NCI-H1436 treated with DMSO at 0.1 percent for 48 hours (cell line): ENCODE measurements at places on chromosomes 1 and 21.

- no peak for DNase-seq
Measured at GRCh38 chr21:15423676-15424445, 305.9 kb upstream of the USP25 start.

GRCh38 chr21:45522986-45523385 is 19.3 kb downstream of the SLC19A1 start:
- no peak for DNase-seq

- DNase-seq, result no peak
Measured at GRCh38 chr1:169577981-169578738, 8.1 kb downstream of the F5 start.

DNA sequence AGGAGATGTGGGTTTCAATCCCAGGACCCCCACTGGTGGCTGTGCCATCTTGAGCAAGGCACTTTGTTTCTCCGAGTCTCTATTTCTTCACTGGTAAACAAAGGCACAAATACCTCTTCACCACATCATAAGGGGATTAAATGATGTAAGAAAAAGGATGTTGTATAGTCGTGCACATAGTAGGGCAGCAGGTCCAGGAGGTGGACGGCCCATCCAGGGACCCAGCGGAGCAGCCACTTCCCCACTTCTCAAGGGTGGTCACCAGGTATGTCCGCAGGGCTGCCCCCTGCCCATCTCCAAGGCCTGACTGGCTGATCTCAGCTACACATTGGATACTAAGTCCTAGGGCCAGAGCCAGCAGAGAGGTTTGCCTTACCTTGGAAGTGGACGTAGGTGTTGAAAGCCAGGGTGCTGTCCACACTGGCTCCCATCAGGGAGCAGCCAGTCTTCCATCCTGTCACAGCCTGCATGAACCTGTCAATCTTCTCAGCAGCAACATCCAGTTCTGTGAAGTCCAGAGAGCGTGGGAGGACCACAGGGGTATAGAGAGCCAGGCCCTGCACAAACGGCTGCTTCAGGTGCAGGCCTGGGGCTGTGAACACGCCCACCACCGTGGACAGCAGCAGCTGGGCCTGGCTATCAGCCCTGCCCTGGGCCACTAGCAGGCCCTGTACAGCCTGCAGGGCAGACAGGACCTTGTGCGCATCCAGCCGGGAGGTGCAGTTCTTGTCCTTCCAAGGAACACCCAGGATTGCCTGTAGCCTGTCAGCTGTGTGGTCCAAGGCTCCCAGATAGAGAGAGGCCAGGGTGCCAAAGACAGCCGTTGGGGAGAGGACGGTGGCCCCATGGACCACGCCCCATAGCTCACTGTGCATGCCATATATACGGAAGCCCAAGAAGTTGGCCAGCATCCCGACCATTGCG is 4.0 kb downstream of the AGT start:
- no peak for DNase-seq

DNA sequence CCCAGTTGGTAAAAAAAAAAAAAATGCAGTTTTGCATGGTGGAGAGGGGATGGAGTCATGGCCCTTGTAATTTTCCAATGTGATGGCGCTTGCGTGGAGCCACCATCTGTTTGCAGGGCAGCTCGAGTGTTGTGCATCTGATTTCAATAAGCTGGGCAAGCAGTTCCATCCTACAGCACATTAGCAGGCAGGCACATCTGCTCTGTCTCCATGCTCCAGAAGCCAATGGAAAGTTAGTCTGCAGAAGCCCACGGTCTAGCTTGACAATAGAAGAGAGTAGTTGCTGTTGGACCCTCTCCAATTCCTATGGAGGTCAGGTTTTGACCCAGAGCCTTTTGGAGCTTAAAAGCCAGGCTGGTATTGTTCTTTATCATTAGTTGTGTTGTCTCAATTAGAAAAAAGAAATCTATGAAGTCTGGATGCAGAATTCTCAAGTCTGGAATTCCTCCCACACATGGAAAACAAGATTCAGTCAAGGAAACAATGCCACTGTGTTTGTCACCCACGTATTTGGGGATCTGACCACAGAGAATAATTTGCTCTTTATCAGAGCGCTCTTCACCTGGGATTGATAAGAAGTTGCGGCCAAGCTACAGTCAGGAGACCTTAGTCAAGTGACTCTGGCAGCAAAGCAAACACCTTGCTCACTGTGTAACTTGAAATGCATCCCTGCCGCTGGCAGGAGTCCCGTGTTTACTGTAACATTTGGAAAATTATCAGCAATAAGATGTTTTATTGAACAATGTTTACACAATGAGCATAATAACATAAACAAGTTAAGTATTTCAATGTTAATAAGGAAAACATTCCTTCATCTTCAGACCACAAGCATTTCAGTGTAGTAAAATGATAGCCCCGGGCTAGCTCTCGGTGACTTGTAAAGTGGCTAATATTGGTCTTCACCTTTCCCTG is 20.7 kb downstream of the NGF start:
- no peak for DNase-seq

DNA sequence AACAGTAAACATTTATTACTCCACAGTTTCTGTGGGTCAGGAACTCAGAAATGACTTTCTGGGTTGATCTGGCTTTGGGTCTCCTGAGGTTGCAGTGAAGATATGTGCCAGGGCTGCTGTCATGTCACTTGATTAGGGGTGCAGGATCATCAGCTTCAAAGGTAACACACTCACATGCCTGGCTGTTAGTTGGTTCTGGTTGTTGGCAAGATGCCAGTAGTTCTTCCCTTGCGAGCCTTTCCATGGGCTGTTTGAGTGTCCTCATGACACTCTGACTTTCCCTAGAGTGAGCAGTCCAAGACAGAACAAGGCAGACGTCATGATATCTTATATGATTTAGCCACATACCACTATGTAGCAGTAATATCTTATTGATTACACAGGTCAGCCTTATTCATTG is 1.8 kb downstream of the SWT1 start:
- no peak for DNase-seq

- DNase-seq, result no peak
Measured at GRCh38 chr1:114023377-114023776, 44.1 kb downstream of the OLFML3 start.

GRCh38 chr1:87426463-87427249 is 98.0 kb downstream of the LMO4 start:
- no peak for DNase-seq

GRCh38 chr1:236808564-236809130 is 13.6 kb downstream of the MTR start:
- DNase-seq, result no peak

GRCh38 chr1:85857991-85858390 is 149.8 kb upstream of the ZNHIT6 start:
- no peak for DNase-seq

- no peak for DNase-seq
Measured at GRCh38 chr1:78475888-78476610, 14.7 kb upstream of the PTGFR start.

DNA sequence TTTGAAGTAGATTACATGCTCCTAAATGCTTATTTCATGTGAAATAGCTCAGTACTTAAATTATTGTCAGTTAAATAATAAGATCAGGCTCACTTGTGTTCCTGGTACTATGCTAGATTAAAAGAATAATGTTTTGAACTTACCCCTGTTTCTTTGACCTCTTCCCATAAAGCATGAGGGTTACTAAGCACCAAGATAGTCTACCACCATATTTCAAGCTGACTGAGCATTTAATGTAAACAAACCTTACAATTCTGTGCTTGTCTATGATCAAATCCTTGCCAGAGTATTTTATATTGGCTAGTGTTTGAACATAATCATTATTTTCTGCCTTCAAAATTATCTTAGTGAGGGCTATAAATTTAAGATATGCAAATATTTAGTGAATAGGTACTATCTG is 98.1 kb downstream of the LHX9 start:
- DNase-seq, result no peak

GRCh38 chr1:209769171-209769904 is 13.5 kb downstream of the TRAF3IP3 start:
- DNase-seq, result no peak

- DNase-seq, result no peak
Measured at GRCh38 chr1:39105841-39106765, 80.0 kb downstream of the NDUFS5 start.

GRCh38 chr1:48947761-48948537 is 171.3 kb upstream of the BEND5 start:
- no peak for DNase-seq

DNA sequence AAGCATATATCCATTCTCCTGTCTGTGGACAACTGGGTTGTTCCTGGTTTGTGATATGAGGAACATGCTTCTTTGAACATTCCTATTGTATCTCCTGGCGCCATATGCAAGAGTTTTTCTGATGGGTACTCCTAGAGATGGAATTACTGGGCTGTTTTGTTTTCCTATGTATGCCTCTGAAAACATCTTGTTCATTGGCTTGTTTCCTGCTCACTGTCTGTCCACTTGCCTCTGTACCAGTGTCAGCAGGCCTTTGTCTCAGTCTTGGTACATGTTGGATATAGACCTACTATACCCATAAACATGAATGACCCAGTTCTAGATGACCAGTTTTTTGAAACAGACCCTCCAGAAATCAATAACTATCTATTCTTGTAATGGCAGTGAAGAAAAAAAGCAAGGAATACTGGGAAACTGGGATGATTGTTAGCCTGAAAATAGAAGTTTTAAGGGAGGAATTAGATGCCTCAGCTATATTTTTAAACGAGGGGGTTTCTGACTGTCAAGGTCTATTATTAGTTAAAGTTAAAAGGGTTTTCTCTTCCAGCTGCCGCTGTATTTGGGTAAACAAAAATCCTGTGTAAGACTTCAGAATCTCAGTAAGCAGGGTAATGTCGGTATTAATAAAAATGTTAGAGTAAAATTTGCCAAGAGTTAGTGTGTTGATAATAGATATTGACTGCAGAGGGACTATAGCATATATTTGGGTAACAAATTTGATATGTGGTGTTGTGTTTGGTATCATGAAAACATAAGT is 103.6 kb downstream of the RYR2 start:
- DNase-seq, result no peak

- DNase-seq, result no peak
Measured at GRCh38 chr1:62625415-62625814, 28.1 kb downstream of the ANGPTL3 start.

- no peak for DNase-seq
Measured at GRCh38 chr1:11923827-11924113, 2.5 kb downstream of the KIAA2013 start.

DNA sequence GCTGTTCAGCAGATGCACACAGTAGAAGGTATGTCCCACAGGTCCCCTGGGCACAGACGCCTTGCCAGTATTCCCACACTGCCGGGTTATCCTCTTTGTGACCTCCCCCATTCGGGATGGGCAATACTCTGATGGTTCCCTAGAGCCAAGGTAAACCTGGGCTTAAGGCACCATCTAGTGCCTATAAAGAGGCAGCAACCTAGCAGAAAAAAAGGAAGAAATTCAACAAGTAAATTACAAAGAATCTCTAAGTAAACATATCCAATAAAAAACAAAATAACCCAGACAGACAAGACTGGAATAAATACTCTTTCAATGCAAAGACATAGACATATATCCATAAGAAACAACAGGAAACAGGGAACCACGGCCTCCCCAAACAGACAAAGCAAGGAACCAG is 39.4 kb downstream of the HSF2BP start:
- DNase-seq, result no peak

- DNase-seq, result no peak
Measured at GRCh38 chr1:43396059-43396458, 6.4 kb downstream of the SZT2 start.

DNA sequence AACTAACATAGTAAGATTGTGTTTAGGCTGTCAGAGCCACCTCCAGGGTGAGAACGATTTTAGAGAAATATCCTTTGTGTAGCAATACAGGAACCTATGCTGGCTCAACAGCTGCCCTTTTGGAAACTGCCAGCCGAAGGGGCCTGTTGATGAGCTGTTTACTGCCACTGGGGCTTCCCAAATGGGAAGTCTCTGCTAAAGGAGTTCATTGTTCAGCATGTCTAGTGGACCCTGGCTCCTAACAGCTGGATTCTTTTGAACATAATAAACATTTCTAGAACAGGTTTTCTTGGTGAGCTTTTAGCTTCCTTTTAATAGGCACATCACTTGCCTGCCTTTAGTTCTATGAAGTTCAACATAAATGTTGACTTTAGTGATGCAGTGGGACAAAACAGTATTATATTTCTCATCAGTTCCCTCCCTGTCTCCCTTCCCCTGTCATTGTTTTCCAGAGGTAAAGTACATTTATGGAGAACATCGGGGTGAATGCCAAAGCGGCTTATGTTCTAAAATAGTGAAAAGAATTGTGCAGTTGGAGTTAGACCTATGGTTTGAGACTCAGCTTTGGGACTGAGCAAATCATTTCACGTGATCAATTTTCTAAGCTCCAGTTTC is 57.4 kb downstream of the UCK2 start:
- no peak for DNase-seq

DNA sequence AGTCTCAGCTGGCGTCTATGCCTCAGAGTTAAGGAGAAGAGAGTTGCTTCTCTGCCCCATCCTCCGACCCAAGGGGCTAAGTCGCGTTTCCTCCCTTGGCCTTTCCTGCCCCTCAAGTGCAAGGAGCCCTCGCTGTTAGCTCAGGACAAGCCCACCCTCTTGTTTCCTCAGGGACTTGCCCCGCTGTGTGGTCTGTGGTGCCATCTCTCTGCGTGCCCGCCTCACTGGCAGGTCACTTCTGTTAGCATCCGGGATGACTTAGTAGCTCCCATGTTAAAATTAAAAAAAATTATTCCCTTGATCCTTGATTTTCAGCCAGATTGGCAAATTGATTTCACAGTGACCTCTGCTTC is 96.5 kb downstream of the PCBP3 start:
- DNase-seq, result no peak

GRCh38 chr1:225755671-225756319 is 21.8 kb upstream of the SRP9 start:
- DNase-seq, result no peak

DNA sequence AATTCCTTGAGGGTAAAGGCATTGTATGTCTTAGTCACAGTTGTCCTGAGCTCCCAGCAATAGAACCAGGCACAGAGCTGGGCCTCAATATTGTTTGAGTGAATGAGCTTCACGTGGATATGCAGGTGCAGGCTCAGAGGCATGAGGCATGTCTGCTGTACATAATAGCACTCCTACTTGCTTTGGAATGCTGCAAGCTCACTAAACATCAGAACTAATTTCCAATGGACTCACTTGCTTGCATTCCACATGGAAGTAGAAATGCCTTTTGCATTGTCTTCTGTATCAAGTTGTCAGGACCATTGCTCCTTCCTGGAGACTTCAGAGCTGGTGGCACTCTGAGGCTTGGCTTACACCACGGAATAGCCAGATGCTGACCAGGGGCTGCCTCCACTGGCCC is 37.1 kb downstream of the INAVA start:
- no peak for DNase-seq

- DNase-seq, result no peak
Measured at GRCh38 chr1:221240690-221241089, 361.4 kb downstream of the HLX start.

GRCh38 chr1:25700144-25700523 is 83.5 kb downstream of the MAN1C1 start:
- DNase-seq, result no peak
